ENCODE measurements at places on chromosomes 13 and 19.
A peak's percentile ranks its signal among the peaks of the same experiment; 100 is the strongest.

DNA sequence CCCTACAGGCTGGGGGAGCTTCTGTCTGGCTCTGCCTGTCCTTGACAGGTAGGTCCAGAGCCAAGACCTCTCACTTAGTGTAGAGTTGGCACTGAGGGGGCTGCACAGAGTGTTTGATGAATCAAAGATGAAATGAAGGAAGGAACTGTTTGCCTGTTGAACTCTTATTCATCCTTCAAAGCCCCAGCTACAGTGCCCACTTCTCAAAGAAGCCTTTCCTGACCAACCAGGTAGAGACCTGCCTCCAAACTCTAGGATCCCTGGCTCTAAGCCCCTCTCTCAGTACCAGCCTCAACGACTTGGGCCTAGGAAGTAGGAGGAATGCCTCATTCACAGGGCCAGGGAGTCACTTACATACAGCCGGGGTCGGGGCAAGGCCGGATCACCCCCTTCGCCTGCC is 9.1 kb upstream of the TMEM161A start:
- no peak for DNase-seq

DNA sequence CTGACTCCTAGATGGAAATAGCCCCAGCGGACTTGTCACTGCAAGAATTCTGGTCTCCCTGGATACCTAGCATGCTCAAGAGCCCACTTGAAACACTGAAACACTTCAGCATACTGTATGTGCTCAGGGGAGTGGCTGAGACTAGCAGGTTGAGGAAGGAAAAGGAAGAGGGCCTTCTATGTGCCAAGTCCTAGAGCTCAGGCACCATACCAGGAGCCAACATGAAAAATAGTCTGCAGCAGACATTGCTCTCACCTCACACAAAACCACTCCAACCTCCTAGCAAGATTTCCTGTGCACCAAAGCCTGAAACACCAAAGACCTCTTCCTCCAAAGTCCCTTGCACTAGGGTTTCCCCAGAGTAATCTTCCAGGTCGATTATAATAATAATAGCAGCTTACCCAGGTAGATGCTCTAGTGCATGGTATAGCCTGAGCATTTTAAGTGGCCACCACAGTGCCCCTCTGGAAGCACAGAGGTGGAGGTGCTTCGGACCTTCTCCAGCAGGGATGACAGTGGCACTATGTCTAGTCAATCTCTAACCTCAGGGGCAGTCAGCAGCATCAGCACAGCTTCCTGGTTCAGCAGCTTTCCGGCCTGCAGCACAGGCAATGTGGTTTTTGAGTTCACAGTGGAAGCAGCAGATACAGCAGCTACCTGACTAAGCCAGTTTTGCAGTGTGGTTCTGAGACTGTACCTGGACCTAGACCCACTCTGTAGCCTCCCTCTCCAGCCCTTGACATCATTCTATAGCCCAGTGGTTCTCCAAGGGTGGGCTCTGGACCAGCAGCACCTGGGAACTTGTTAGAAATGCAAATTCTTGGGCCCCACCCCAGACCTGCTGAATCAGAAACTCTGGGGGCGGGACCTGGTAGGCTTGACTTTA is 45.6 kb upstream of the UBE2L5 start:
- DNase-seq, result no peak

GRCh38 chr13:96632536-96633320 is 361.5 kb downstream of the OXGR1 start:
- no peak for DNase-seq

- no peak for DNase-seq
Measured at GRCh38 chr13:23740002-23740401, 149.2 kb downstream of the MIPEP start.

GRCh38 chr13:110546926-110547325 is 14.6 kb downstream of the RAB20 start:
- no peak for DNase-seq

DNA sequence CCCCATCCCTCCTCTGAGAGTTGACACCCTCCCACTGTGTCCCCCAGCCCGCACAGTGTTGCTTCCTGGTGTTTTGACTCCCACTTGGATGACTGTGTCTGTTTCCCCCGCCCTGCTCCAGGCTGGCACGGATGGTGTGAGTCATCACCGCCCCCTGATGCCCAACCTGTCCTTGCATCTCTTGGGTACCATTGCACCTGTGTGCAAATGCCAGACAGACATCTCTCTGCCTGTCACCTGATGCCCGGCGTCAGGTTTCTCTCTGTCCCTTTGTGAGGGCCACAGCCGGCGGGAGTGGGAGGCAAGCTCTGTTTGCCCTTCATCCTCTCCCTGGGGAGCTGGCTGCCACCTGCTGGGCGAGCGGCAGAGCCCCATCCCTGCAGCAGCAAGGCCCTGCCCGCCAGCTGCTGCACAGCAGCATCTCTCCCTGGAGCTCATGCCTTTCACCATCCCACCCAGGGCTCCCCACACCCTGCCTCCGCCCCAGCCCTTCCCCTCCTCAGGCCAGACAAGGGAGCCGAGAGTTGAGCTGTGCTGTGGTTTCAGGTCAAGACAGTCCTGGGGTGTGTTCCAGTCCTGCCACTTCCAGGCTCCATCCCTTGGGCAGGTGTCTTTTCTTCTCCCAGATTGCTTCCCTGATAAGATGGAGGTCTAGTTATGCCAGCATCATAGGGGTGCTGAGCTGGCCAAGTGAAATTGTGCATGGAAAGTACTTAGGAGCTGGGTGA is 29.7 kb downstream of the NKPD1 start:
- DNase-seq, result peak; percentile 95

DNA sequence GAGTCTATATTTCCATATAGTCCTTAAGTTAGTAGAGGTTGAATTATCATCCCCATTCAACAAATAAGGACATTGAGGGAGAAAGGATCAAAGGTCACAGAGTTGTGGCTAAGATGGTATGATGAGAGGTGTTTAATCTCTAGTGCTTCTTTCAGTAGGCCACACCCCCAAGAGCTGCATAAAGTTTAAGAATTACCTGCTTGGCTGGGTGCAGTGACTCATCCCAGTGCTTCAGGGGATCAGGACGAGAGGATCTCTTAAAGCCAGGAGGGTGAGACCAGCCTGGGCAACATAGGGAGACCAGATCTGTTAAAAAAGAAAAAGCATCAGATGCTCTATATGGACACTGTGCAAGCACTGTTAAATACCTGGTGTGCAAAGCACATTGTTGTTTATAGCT is 560.0 kb upstream of the KLHL1 start:
- DNase-seq, result no peak

GRCh38 chr13:96193728-96194310 is 103.9 kb downstream of the HS6ST3 start:
- no peak for DNase-seq

DNA sequence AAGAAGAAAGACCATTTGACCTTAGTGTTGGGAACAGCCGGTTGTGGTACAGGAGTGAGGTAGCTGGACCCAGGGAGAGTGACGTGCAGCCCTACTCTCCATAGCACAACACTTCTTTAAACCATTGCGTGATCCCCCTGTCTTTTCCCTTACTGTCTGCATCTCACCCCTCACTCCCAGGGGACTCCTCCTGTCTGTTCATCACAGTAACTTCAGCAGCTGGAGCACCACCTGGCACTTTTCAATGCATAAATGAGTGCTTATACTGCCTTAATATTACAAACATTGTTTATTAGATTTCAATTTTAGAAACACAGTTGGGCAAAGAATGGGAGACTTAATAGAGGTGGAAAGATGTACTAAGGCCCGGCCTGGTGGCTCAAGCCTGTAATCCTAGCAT is 285.5 kb downstream of the UQCRFS1 start:
- peak; percentile 95 for DNase-seq

GRCh38 chr13:45615501-45616101 is at the start of gene ERICH6B:
TSS of gene ERICH6B (minus strand) at chr13:45615739. CDS start at chr13:45597005, 18,734 bp downstream.
- DNase-seq, result peak; percentile 10

DNA sequence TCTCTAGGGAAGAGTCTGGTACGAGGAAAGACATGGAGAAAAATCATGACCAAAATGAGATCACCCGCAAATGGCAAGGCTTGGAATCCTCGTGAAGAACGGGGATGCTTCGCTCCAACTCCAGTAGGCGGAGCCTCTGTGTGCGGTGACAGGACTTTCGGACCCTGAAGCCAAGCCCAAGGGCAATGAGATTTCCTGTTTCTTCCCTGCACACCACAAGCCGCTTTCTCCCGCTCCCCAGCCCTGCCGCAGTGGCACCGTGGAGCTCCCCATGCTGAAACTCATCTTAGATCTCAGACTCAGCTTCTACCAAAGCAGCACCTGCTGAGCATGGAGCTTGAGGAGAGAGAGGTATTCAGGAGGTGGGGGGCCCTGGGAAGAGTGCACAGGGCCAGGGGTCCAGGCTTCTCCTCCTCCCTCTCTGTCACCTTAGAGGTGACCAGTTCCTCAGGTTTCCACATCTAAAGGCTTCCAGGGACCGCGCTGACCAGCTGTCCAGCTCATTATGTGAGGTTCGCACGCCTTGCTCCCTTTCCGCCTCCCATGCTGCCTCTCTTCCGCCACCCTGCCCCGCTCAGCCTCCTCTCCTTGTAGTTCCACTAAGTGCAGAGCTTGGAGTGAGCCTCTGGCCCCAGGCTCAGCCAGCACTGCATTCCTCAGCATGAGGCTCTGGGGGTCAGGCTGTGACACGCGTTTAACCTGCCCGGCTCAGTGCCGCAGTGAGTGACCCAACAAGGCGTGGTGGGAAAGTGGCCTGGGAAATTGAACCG is 153.8 kb upstream of the SOX1 start:
- no peak for DNase-seq

GRCh38 chr19:29962793-29963192 is 20.8 kb downstream of the URI1 start:
- DNase-seq, result no peak

DNA sequence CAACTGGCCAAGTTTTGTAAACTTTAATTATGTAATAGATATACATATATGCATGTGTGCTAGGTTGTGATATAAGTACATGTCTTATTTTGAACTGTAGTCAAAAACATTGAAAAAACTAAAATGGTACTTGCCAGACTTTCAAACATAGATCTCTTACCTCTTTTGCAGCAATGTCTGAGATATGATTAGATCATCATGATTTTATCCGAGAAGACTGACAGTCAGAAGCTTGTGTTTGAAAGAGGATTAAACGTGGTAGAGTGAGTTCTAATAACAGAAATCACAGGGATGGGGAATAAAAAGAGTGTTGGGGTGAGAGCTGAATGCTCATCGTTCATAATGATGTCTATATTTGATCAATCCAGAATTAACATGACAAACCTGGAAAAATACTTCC is 18.2 kb upstream of the ACP7 start:
- DNase-seq, result no peak

DNA sequence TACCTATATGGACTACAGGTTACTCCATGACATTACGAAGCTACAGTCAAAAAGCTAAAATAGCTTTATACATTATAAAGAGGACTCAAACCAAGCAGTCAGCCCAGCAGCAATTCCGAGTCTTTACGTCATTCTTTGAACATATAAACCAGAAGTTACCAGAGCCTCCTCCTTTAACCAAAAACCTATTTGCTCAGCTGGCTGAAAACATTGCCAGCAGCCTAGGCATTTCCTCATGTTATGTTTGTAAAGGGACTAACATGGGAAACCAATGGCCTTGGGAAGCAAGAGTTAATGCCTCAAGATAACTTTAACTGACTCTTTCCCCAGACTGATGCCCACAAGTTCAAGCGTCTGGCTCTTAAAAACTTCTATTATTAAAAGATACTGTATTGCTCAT is 104.1 kb upstream of the ZNF492 start:
- no peak for DNase-seq

- DNase-seq, result no peak
Measured at GRCh38 chr19:5257155-5258045, 83.2 kb downstream of the PTPRS start.

Data from NCI-H2171 (cell line).